T-helper 2 cell (primary cell): ENCODE measurements at places on chromosomes 3 and 15.

- DNase-seq = no peak
Observed at GRCh38 chr15:84917452-84917851, 33.0 kb downstream of the SLC28A1 start.

GRCh38 chr3:44109771-44110361 lies 131.8 kb upstream of the TOPAZ1 start:
- DNase-seq = no peak

DNA sequence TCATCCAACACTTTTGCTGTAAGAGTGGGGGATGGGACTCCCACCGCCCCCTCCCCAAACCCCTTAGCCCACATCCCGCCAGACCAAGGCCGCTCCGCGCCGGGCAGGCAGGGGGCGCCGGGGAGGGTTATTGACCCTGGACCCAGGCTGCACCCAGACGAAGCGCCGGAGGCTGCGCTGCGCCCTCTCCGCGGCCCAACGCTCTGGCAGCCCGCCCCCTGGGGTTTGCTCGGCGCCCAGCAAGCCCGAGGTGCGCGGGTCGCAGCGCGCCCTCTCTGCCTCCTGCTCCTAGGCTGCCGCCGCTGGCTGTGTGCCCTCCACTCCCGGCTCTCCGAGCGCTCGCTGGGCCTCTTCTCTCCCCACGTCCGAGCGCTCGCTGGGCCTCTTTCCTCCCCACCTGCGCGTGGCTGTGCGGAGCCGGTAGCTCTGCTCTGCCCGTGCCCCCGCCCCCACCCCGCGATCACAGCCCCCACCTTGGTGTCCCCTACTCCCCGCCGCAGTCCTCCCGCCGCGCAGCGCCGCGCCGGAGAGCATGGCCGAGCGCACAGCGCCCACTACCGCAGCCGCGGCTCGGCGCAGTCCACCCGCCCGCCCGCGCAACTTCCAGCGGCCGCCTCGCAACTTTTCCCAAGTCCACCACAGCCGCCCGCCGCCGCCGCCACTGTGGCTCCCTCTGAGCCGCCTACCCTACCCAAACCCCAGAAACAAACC lies 1.2 kb downstream of the MECOM start:
- DNase-seq = no peak

GRCh38 chr3:48344867-48345507 lies 11.5 kb upstream of the SPINK8 start:
- no peak for DNase-seq

- no peak for DNase-seq
Observed at GRCh38 chr3:191531434-191531972, 70.5 kb downstream of the PYDC2 start.

DNA sequence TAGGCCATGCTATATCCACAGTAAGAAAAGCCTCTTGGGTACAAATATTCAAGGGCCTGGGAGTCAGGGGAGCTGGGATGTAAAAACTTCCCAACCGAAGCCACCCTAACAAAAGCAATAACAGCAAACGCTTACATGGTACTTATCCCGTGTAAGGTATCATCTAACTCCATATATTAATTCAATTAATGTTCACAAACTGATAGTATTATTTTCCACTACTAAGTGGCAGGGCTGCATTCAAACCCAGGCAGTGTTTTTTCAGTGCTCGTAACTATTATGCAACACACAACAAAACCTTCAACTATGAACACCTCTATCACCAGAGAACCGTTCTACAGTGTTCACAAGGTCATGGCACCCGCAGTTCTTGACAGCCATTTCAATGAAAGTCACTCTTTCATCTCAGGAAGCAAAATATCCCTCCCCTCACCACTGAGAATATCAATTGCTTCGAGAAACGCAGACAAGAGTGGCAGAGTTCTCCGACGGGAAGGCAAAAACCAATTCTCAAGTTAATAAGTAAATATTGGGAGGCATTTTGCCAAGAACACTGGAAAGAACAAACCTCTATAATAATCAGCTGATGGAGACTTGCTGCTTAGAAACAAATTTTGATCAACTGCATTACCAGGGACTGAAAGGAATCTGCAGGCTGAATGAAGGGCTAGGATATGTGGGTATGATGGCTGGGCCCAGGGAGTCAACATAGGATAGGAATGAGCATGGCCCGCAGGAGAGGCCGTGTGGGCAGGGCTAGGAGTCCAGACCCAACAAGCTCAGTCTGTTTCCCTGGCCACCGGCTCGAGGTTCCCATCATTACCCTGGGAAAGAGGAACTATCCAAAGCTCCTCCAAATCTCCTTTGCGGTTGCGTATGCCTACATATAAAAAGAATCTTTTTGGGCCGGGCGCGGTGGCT lies 72.3 kb downstream of the XXYLT1 start:
- no peak for DNase-seq

DNA sequence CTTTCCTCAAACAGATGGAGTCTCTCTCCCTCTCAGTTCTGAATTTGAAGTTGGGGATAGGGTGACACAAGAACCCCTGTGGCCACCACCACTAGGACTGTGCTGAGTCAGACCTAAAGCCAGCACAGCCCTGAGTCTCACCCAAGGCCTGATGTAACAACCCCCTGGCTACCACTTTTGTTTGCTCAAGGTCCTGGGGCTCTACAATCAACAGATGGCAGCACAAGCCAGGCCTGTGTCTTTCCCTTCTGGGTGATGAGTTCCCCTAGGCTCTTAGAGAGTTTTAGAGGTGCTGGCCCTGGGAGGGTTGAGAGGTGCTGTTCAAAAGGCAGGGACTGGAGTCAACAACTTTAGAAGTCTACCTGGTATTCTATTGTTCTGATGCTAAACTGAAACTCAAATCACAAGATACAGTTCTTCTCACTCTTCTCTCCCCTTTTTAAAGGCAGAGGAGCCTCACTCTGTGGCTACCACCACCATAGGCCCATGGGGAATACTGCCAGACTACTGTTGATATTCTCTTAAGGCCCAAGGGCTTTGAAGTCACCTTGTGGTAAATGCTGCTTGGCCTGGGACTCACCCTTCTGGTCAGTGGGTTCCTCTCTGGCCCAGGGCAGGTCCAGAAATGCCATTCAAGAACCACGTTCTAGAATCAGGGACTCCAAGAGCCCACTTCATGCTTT lies 6.5 kb downstream of the OR5K4 start:
- DNase-seq = no peak

GRCh38 chr3:37944391-37944842 lies 46.2 kb upstream of the VILL start:
- DNase-seq = no peak

DNA sequence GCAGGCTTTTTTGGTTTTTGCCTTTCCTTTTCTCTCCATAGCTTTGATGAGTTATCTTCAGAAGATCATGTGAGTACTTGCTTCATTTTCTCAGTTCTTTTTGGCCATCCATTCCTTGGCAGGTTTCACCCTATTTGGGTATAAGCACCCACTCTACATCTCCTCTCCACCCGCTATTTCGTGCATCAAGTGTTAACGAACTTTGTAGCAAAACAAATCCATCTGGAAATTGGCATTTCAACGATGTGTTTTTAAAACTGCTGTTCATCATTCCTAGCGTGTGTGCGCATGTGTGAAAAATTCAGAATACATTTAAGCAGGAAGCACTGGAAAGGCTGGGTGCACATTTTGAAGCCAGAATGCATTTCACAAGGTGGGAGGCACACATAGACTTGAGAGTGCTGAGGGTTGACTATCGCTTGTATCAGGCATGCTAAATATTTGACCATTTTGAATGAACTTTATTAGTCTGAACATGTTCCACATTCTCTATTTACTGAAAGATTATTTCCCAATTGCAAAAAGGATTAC lies 89.7 kb upstream of the FHIT start:
- no peak for DNase-seq

GRCh38 chr3:140007911-140008869 lies 73.2 kb downstream of the CLSTN2 start:
- no peak for DNase-seq

- no peak for DNase-seq
Observed at GRCh38 chr3:133935843-133936769, 40.4 kb upstream of the RAB6B start.

- DNase-seq = no peak
Observed at GRCh38 chr3:183430325-183430957, 2.0 kb upstream of the MCF2L2 start.

DNA sequence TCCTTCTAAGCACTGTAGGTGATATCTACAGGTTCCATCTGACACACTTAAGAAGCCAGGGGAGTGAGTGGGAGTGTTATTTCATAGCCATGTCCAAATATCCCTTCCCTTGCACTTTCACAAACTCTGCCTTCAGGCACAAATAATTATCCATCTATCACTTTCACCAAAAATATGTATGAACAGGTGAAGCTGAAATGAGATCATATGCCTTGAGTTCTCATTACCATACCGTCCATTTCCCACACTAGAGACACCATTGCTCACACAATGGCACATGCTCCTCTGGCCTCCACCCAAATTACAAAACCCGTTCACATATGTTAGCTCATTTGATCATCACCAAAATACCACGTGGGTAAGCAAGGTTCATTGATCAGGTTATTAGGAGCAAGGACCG lies 151.9 kb upstream of the BNIP2 start:
- DNase-seq = no peak

DNA sequence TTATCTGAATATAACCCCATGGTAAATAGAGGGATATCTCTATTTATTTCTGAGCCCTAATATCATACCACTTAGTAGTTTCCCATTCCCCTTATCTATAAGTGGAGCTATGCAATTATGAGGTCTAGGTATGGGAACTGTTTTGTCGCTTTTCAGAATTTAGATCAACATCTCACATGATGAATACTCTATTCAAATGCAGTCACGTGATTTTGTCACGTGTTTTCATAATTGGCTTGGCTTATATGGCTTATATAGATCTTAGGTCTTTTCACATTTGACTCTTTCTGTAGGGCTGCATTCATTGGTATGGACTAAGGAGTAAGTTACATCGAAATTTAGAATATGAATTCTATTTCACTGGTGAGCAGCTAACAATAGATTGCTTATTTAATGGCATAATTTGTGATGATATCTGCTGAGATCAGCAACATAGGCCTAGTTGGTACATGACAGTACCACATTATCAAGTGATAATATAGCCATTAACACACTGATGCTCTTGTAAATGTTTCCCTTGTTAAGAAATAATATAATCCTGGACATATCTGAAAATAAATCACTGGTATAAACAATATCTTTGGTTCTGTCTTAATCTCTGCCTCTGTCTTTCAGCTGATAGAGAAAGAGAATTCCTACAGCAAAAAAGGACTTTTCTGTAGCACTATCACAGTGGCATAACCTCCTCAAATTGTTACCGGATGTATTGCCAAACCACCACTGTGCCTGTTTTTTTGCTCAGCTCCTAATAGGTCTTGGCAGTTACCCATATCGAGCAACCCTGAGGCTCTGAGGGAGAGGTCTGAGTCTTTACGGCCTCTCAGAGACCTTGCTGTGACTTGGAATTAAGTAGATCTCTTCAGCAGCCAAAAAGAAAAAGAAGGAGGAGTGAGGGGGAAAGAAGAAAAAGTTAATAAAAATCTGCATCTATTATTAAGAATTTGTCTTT lies 357.1 kb downstream of the ZPLD1 start:
- DNase-seq = no peak

- no peak for DNase-seq
Observed at GRCh38 chr3:45008117-45008516, 18.0 kb upstream of the CLEC3B start.

- no peak for DNase-seq
Observed at GRCh38 chr3:138210528-138210927, 23.4 kb downstream of the ARMC8 start.

DNA sequence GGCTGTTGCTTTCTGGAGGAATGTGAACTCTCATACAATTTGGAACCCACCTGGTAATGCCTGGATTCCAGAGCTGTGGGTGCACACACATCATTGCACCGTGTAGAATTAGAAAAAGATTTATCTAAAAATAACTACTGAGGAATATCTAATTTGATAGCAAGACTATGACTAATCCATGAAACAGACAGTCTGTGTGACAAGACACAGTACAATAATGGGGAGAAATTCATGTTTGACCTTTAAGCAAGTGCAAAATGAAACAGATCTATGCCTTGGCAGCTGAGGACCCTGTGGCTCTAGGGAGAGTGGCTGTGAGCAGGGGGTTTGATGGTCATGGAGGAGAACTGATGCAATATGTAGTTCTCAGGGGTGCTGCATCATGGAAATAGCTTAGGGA lies 7.9 kb upstream of the DOCK3 start:
- no peak for DNase-seq
